Progenitor cell of endocrine pancreas (in vitro differentiated cells): ENCODE measurements at places on chromosomes 3 and 15. TPM values are rescaled to one million over a fixed set of nuclear protein-coding genes. Genes with fewer than 3 reads are reported as not detected.

GRCh38 chr3:169907476-169907875, 3.9 kb upstream of the SAMD7 start:
- H3K4me3 ChIP-seq = no peak overlapping the region
- no peak for DNase-seq
- H3K27me3 ChIP-seq = peaks cover 12% of the 10 kb centered on the region

DNA sequence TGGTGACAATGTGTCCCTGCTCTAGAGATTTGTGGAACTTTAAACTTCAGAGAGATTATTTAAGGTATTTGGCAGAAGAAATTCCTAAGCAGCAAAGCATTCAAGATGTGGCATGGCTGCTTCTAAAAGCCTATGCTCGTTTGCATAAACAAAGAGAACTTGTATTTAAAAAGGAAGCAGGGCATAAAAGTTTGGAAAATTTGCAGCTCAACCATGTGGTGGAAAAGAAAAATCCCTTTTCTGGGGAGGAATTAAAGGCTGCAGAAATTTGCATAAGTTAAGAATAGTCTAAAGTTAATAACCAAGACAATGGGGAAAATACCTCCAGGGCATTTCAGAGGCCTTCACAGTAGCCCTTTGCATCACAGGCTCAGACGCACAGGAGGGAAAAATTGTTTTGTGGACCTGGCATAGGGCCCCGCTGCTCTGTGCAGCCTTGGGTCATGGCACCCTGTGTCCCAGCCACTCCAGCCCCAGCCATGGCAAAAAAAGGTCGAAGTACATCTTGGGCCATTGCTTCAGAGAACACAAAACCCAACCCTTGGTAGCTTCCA, 1109.1 kb downstream of the OTOL1 start:
- peaks cover 4% of the 10 kb centered on the region for H3K4me1 ChIP-seq
- no peaks in the 10 kb centered on the region for H3K36me3 ChIP-seq
- H3K27me3 ChIP-seq = no peaks in the 10 kb centered on the region
- H3K27ac ChIP-seq = no peak overlapping the region

DNA sequence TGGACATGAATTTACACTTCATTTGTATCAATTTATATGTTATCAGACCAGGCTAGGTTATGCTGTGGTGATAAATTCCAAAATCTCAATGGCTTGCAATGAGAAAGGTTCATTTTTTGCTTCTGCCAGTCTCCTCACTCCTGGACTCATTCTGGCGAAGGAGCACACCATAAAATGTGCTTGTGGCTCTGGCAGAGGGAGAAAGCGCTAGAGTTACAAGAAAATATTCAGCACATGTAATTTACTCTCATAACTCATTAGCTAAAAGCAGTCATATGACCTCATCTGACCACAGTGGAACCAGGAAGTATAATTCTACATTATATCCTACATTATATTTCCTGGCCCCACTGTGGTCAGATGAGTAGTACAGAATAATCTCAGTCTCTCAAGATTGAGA, 193.8 kb downstream of the BCHE start:
- H3K27me3 ChIP-seq = no peaks in the 10 kb centered on the region
- no peak overlapping the region for H3K27ac ChIP-seq
- peaks cover 12% of the 10 kb centered on the region for H3K4me1 ChIP-seq
- H3K4me3 ChIP-seq = no peak overlapping the region
- DNase-seq = no peak

Gene LRRC31
- total RNA-seq = 0.67 and 1.2 TPM in 2 replicates
